ENCODE measurements at places on chromosomes 7 and 10. TPM values are rescaled to one million over a fixed set of nuclear protein-coding genes. Genes with fewer than 3 reads are reported as not detected.

DNA sequence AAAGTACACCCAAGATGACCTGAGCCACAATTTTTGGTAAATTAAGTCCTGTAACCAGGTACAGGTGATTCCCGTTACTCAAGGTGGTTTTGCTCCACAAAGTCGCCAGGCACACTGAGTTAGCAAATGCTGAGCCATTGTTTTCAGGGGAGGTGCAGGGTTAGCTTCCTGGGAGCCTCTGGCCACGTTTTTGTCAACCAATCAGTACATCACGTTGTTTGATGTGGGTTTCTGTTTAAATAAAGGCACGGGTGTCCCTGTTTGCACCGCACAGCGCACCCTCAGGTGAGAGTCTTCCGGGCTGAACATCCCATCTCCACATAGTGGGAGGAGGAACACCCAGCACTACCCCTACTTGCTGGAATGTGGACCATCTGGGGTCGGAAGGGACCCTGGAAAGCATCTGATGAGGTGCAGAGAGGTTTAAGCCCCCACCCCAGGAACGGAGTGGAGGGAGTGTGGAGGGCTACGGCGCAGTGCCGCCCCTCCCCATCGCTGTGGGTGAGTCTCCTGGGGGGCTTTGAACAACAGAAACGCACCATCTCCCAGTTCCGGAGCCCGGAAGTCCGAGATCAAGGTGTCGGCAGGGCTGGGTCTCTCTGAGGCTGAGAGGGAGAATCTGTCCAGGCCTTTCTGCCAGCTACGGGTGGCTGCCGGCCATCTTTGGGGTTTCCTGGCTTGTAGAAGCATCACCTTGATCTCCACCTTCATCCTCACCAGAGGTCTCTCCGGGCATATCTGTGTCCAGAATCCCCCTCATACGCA lies 42.5 kb downstream of the PRKAG2 start:
- no peaks in the 10 kb centered on the region for H3K27me3 ChIP-seq
- peaks cover 20% of the 10 kb centered on the region for H3K4me1 ChIP-seq
- no peak overlapping the region for H3K27ac ChIP-seq
- no peaks in the 10 kb centered on the region for H3K36me3 ChIP-seq

GRCh38 chr10:110805292-110805691 lies 66.4 kb upstream of the PDCD4 start:
- no peak overlapping the region for H3K27ac ChIP-seq
- peaks cover 33% of the 10 kb centered on the region for H3K4me1 ChIP-seq
- no peak for DNase-seq
- H3K27me3 ChIP-seq: peaks cover 4% of the 10 kb centered on the region
- H3K36me3 ChIP-seq: no peaks in the 10 kb centered on the region

GRCh38 chr7:79272066-79272669 lies 181.3 kb downstream of the MAGI2 start:
- H3K27ac ChIP-seq: no peak overlapping the region
- no peaks in the 10 kb centered on the region for H3K4me1 ChIP-seq
- no peaks in the 10 kb centered on the region for H3K27me3 ChIP-seq

The CNTNAP2 gene
- polyA plus RNA-seq: 45.2 TPM

DNA sequence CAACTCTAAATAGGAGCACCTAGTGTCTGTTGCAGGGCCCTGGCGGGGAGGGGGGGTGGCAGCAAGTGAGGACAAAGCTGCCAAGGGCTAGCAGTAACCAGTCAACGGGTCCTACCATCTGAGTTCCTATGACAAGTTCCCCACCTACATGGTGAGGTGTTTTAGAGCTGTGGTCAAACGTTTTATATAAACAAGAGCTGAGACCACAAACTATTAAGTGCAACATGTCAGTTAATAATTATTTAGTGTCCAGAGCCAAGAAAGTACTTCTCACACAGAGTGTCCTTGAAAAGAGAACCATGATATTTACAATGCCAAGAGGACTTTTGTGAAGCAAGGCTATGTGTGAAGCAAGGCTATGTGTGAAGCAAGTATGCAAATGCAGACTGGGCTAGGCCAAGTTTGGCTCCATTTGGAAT lies 434.7 kb downstream of the TNS3 start:
- peaks cover 38% of the 10 kb centered on the region for H3K4me1 ChIP-seq
- H3K27ac ChIP-seq: peak overlapping the region; percentile 49
- peaks cover 4% of the 10 kb centered on the region for H3K27me3 ChIP-seq
- no peak overlapping the region for H3K4me3 ChIP-seq
- no peak for DNase-seq

Measured in naive B cell (primary cell).